ENCODE measurements at places on chromosomes 12 and 14. TPM values are rescaled to one million over a fixed set of nuclear protein-coding genes. Genes with fewer than 3 reads are reported as not detected.

Gene IL26
- total RNA-seq = not detected

Gene RD3L
- total RNA-seq = not detected

GRCh38 chr12:65534238-65534841 is 255.9 kb downstream of the MSRB3 start:
- no peak for DNase-seq
- no peaks in the 10 kb centered on the region for H3K27me3 ChIP-seq
- H3K4me3 ChIP-seq = no peak overlapping the region
- H3K27ac ChIP-seq = no peak overlapping the region
- no peaks in the 10 kb centered on the region for H3K36me3 ChIP-seq

DNA sequence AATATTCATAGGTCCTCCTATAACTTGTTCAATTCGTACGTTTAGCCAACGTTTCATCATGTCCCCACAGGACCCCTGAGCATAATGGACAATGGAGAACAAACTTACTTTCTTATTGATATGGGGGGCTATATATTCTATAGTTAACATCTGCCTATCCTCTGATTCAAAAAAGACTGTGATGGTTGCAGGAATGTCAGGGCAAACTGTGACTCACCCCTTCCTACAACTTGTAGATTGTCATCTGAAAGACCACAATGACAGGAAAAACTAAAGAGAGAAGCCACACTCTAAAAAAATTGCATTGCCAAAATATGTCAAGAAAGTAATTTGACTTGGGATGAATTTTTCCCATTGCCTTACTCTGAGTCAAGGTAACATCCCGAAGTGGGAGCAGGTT is 50.8 kb downstream of the CATSPERB start:
- no peaks in the 10 kb centered on the region for H3K4me1 ChIP-seq
- DNase-seq = no peak

- H3K27me3 ChIP-seq = no peaks in the 10 kb centered on the region
- no peak overlapping the region for H3K27ac ChIP-seq
- no peaks in the 10 kb centered on the region for H3K36me3 ChIP-seq
- H3K4me3 ChIP-seq = no peak overlapping the region
- no peak for DNase-seq
Observed at GRCh38 chr12:53596920-53597363, 29.2 kb downstream of the ATF7 start.

DNA sequence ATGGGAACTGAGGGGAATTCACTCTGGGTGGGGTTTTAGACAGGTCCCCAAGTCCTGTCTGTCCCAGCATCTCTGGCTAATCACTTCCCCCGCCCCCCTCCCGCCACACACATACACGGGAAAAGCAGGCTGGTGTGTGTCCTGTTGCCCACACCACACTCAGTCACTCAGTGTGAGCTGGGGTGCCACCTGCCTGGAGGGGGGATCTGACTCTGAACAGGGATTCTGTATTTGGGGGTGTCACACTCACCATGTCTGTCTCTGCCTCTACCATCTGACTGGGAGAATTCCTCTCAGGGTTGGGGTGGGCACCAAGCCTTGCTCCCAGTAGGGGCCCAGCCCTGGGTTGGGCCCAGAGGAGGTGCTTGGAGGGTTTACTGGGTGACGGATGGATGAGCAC is 31.1 kb downstream of the SH2B3 start:
- H3K27me3 ChIP-seq = no peaks in the 10 kb centered on the region
- H3K4me3 ChIP-seq = no peak overlapping the region

- DNase-seq = no peak
- H3K4me1 ChIP-seq = no peaks in the 10 kb centered on the region
- H3K27ac ChIP-seq = no peak overlapping the region
- H3K4me3 ChIP-seq = no peak overlapping the region
- no peaks in the 10 kb centered on the region for H3K36me3 ChIP-seq
Observed at GRCh38 chr12:90514325-90514724, 440.7 kb downstream of the CCER1 start.

DNA sequence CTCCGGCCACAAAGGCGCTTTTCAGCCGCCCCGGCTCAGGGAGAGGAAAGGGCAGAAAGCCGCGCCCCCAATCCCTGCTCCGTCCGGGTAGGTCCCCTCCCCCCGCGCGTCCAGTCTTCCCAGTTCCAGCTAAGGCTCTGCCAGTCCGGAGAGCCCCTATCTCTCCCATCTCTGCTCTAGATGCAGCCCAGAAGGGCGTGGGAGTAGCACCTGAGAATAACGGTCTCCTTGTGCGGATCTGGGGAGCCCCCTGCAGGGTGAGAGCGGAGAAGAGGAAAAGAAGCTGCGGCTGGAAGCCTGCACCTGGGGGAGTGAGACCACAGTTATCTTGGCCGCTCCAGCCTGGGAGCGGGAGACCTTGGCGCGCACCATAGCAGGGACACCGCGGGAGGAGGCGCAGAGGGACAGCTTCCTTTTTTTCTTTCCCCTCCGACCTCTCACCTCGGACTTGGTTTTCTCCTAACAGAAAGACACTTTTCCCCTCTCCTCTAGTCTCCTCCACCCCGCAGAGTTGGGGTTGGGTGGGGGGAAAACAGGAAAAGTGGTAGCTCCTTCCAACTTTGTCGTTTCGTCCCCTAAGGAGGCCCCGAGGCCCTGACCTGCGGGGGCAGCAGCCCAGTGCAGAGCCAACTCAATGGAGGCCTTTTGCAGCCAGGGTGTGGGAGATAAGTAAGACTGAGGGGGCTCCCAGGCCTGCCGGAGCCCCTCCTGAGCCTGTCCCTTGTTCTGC is 2.4 kb downstream of the DHH start:
- H3K4me3 ChIP-seq = peak overlapping the region; percentile 8
- no peak overlapping the region for H3K27ac ChIP-seq
- DNase-seq = peak; percentile 59
- no peaks in the 10 kb centered on the region for H3K36me3 ChIP-seq
- H3K27me3 ChIP-seq = no peaks in the 10 kb centered on the region

DNA sequence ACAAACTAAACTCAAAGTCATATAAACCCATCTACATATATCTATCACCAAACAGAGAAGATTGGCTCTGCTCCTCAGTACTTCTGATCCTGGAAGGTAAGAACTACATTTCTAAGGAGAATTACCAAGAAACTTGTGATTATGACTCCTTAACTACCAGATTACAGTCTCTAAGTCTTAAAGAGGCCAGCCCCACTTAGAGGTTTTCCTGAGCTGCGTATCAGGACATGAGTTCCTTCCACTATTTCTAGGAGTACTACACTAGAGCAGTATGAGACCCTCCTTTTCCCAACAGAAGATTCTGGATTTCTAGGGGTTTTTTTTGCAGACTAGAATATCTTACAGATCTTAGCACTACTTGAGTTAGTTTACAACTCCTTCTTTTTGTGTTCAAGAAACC is at the start of gene NOXRED1:
NOXRED1 (minus strand) TSS at position 101 of the 400 bp plus-strand sequence. CDS start 634 bp downstream, outside the sequence.
- H3K4me1 ChIP-seq = no peaks in the 10 kb centered on the region
- no peak for DNase-seq
- H3K27ac ChIP-seq = no peak within 1 kb of the TSS
- no peaks in the 10 kb centered on the region for H3K27me3 ChIP-seq
- no peak within 1 kb of the TSS for H3K4me3 ChIP-seq

Gene AQP6
- not detected for total RNA-seq

- no peaks in the 10 kb centered on the region for H3K4me1 ChIP-seq
- DNase-seq = no peak
- H3K36me3 ChIP-seq = no peaks in the 10 kb centered on the region
- H3K27ac ChIP-seq = no peak overlapping the region
- H3K27me3 ChIP-seq = peaks cover 11% of the 10 kb centered on the region
- no peak overlapping the region for H3K4me3 ChIP-seq
Observed at GRCh38 chr14:28777471-28778137, 11.0 kb downstream of the FOXG1 start.

DNA sequence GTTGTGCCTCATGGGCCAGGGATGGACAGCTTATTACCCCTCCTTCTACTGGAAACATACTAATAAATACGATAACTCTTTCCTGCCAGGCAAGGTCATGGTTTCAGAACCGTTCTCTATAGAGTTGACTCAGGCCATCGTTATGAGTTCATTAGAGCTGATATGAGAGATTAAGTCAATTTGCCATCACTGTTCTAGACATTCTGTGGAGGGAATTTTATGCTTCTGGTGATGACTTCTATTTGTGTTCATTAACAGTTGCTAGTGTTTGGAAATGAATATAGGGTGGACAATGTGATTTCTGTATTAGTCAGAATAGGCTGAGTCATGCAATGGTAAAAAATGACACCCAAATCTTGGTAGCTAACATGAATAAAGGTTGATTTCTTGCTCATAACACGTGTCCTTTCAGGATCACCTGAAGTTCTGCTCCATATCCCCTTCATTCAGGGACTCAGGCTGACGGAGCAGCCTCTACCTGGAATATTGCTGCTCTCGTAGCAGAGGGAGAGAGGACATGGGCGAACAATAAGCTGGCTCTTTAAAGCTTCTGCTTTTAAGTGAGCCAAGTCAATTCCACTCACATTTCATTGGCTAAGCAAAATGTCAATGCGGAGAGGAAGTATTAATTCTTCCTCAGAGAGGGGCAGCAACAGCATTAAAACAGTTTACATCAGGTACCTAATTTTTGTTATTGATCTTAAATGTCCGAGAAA is 18.5 kb upstream of the TBPL2 start:
- H3K27ac ChIP-seq = no peak overlapping the region
- no peaks in the 10 kb centered on the region for H3K27me3 ChIP-seq
- no peaks in the 10 kb centered on the region for H3K4me1 ChIP-seq

GRCh38 chr12:63805704-63806672 is 26.3 kb downstream of the RXYLT1 start:
- no peak overlapping the region for H3K27ac ChIP-seq
- no peak overlapping the region for H3K4me3 ChIP-seq
- H3K4me1 ChIP-seq = no peaks in the 10 kb centered on the region
- H3K36me3 ChIP-seq = no peaks in the 10 kb centered on the region
- no peak for DNase-seq

Gene GLIPR1L1
- not detected for total RNA-seq

DNA sequence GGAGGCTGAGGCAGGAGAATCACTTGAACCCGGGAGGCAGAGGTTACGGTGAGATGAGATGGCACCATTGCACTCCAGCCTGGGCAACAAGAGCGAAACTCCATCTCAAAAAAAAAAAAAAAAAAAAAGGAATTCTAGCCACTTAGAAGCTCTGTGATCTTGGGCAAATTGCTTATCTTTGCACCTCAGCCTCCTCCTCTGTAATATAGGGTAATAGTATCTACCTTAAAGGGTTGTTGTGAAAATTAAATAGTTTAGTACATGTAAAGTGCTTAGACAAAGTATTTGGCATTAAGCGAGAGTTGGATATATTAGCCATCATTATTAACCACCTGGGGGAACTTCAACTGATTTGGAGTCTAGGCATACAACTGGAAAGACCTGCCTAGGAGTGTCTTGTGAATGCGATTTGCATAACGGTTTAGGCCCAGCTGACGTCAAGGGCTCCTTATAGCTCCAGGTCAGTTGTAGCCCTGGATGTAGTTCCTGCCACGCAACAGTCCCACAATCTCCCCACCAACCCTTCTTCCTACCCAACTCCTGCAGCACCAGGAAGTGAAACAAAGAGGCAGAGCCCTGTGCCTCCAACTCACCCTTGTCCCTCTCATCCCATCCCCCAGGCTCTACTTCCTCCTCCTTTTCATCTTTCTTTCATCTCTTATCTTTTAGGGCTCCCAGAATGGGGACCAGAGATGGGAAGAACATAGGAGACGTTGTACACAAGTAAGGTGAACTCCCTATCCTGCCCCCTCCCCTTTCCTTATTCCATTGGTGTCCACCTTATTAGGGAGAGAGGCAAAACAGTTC is 2.1 kb upstream of the IL23A start:
- H3K36me3 ChIP-seq = no peaks in the 10 kb centered on the region
- no peaks in the 10 kb centered on the region for H3K4me1 ChIP-seq
- DNase-seq = no peak
- no peaks in the 10 kb centered on the region for H3K27me3 ChIP-seq
- H3K27ac ChIP-seq = no peak overlapping the region

DNA sequence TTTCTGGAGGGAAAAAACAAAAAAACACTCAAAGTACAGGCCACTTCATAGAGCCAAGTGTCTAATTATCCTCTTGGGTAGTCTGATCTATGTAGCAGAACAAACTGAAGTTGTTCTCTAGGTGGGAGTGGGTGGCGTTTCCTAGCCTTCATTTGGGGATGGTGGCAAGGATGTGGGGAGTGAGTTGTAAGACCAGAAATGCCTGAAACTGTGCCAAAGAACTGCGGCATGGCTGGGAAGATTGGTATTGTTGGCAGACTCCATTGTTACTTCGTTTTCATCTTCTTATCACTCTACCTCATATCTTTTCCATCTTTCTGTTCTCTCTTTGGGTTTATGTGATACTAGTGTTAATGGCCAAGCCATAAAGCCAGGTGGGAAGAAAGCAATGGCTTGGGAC is 177.3 kb upstream of the DDHD1 start:
- H3K4me1 ChIP-seq = no peaks in the 10 kb centered on the region
- no peaks in the 10 kb centered on the region for H3K27me3 ChIP-seq
- no peaks in the 10 kb centered on the region for H3K36me3 ChIP-seq
- no peak overlapping the region for H3K4me3 ChIP-seq

DNA sequence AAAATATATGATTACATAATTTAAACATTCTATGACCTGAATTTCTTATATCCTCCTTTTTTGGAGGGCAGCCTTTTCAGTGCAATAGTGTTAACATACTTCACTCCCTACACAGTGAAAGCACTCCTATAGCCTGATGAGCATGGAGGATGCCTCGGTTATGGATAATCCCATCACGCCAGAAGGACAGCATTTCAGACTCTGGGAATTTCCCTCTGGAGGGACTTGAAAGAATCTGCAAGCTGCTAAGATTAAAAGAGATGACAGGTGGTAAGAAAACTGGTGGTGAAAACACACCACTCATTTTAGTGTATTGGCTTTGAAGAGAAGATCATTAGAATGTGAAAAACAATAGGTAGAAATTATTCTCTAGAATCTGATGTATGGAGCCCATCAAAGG is 99.3 kb upstream of the LMNTD1 start:
- no peaks in the 10 kb centered on the region for H3K27me3 ChIP-seq
- H3K27ac ChIP-seq = no peak overlapping the region
- no peaks in the 10 kb centered on the region for H3K4me1 ChIP-seq
- no peak overlapping the region for H3K4me3 ChIP-seq
- H3K36me3 ChIP-seq = no peaks in the 10 kb centered on the region
- DNase-seq = no peak

- H3K4me3 ChIP-seq = no peak overlapping the region
- H3K27ac ChIP-seq = no peak overlapping the region
- no peaks in the 10 kb centered on the region for H3K27me3 ChIP-seq
- DNase-seq = no peak
Observed at GRCh38 chr12:85549640-85550039, 269.6 kb downstream of the ALX1 start.

GRCh38 chr12:131266591-131267467 is 313.1 kb downstream of the ADGRD1 start:
- no peaks in the 10 kb centered on the region for H3K36me3 ChIP-seq
- no peak overlapping the region for H3K4me3 ChIP-seq
- no peak overlapping the region for H3K27ac ChIP-seq

Gene MORN3
- total RNA-seq = not detected

Gene RASSF9
- 8.3 TPM for total RNA-seq

Gene HOXC10
- not detected for total RNA-seq

Gene KCNH3
- total RNA-seq = not detected

Gene TBX5
- total RNA-seq = not detected

GRCh38 chr12:57150400-57151000 is 3.1 kb upstream of the LRP1-AS start:
- H3K27ac ChIP-seq = peak overlapping the region; percentile 93
- H3K36me3 ChIP-seq = no peaks in the 10 kb centered on the region
- no peaks in the 10 kb centered on the region for H3K27me3 ChIP-seq

GRCh38 chr12:54448344-54448743 is 25.1 kb downstream of the GTSF1 start:
- H3K27me3 ChIP-seq = no peaks in the 10 kb centered on the region
- no peaks in the 10 kb centered on the region for H3K36me3 ChIP-seq
- H3K27ac ChIP-seq = no peak overlapping the region
- no peak for DNase-seq

- H3K4me1 ChIP-seq = no peaks in the 10 kb centered on the region
- no peaks in the 10 kb centered on the region for H3K27me3 ChIP-seq
- no peak overlapping the region for H3K4me3 ChIP-seq
- no peaks in the 10 kb centered on the region for H3K36me3 ChIP-seq
Observed at GRCh38 chr14:23638414-23639047, 2.4 kb downstream of the DHRS2 start.
